Camera-type eye (tissue), 1 donor: ENCODE measurements at places on chromosomes 16 and 17. TPM values are rescaled to one million over a fixed set of nuclear protein-coding genes. Genes with fewer than 3 reads are reported as not detected.

PMFBP1 gene
- total RNA-seq, result 3.1 TPM

DRC3 gene
- 13.9 TPM for total RNA-seq

RNF222 gene
- total RNA-seq, result not detected

TMIGD1 gene
- not detected for total RNA-seq

ATP1B2 gene
- 62.5 TPM for total RNA-seq

TOM1L2 gene
- total RNA-seq, result 54.0 TPM

CCL2 gene
- 15.1 TPM for total RNA-seq

HEATR9 gene
- not detected for total RNA-seq

GLG1 gene
- total RNA-seq, result 216 TPM
